ENCODE measurements at places on chromosomes 5 and 9.
A peak's percentile ranks its signal among the peaks of the same experiment; 100 is the strongest.

- DNase-seq, result no peak
These were observed 21.2 kb downstream of the RASEF start for GRCh38 chr9:83041771-83042170.

DNA sequence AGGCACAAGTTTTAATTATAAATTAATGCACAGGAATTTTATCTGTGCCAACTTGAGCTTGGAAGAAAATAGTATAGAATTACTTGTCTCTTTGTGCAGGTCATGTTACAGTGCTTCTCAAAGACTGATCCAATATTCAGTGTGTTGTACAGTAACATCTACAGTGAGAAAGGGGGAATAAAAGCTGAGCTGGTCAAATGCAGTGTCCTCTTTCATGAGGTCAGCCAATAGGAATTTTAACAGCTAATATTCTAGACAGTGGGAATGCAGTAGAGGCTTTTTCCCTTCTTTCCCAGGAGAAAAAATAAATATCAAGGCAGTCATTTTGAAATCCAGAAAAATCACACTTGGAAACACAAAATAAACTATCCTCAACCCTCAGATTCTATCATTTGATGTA lies 95.7 kb upstream of the ITGA1 start:
- no peak for DNase-seq

GRCh38 chr5:132257131-132258101 lies at the start of gene PDLIM4:
Gene PDLIM4 (plus strand): TSS chr5:132257696. CDS start chr5:132257735, 39 bp downstream.
- no peak for DNase-seq

GRCh38 chr5:58737671-58738070 lies 154.8 kb downstream of the RAB3C start:
- DNase-seq, result no peak

DNA sequence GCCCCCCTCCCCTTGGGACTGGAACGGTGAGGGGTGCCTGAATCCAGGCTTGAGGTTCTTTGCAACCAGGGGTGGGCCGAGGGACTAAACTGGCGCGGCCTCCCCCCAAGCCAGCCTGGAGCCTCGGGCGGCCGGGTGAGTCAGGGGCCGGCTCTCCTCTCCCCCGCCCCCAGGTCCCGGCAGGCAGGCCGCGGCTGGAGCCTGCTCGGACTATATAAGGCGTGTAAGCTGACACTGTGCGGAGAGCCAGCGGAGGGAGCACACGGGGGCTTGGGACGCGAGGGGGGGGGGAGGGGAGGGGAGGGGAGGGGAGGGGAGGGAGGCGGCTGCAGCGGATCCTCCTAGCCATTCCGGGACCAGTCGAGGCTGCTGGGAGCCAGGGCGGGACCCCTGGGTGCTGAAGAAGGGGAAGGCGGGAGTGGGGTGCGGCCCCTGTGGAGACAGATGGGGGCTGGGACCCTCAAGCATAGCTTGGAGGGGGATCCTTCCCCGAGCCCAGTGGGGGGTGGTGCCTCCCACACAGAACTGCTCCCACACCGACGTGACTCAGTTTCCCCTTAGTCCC lies 595 bp downstream of the PDLIM7 start:
- no peak for DNase-seq

DNA sequence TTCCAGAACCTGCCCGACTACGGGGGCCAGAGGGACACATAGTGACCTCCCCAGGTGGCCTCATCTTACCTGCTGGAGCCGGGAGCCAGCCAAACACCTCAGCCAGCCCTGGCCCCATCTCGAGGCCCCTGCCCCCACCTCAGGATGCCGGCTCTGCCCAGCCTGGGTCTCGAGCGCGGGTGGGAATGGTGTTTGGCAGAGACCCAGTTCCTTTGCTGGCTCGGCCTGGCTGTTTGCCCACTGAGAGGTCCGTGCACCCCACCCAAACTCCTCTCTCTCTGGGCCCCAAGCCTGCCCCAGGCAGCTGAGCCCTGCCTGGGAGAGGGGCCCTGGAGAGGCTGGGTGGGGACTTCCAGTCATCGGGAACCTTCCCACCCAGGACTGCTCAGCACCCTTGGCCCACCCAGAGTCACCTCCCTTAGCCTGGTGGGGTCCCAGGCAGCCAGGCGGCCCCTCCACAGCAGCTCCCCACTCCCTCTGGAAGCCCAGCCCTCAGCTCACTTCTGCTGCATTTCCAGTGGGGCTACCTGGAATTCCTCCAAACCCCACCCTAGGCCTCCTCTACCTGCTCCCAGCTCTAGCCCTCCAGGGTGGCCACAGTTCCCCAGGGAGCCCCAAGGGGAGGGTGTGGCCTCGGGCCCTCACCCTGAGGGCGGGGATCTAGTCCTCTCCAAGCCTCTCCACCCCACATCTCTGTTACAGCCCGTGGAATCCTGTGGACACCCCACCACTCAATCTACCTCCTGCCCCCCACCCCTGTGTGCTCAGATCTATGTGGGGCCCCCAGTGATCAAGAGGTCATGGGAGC lies 42.4 kb upstream of the UBAC1 start:
- no peak for DNase-seq

DNA sequence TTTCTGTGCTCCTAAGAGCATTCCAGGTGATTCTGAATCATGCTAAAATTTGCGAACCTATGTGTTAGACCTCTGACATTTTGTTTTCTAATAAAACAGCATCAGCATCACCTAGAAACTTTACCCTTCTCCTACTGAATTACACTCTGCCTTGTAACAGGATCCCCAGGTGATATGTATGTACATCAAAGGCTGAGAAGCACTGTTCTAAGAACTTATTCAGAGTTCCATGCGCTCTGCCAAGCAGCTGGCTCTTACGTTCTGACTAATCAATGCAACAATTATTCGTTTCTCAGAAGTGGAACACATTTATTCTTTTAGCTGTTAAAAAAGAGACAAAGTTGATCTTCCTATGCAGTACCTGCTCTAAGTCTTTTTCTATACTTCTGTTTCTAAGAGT lies 228.6 kb downstream of the SLF1 start:
- no peak for DNase-seq

DNA sequence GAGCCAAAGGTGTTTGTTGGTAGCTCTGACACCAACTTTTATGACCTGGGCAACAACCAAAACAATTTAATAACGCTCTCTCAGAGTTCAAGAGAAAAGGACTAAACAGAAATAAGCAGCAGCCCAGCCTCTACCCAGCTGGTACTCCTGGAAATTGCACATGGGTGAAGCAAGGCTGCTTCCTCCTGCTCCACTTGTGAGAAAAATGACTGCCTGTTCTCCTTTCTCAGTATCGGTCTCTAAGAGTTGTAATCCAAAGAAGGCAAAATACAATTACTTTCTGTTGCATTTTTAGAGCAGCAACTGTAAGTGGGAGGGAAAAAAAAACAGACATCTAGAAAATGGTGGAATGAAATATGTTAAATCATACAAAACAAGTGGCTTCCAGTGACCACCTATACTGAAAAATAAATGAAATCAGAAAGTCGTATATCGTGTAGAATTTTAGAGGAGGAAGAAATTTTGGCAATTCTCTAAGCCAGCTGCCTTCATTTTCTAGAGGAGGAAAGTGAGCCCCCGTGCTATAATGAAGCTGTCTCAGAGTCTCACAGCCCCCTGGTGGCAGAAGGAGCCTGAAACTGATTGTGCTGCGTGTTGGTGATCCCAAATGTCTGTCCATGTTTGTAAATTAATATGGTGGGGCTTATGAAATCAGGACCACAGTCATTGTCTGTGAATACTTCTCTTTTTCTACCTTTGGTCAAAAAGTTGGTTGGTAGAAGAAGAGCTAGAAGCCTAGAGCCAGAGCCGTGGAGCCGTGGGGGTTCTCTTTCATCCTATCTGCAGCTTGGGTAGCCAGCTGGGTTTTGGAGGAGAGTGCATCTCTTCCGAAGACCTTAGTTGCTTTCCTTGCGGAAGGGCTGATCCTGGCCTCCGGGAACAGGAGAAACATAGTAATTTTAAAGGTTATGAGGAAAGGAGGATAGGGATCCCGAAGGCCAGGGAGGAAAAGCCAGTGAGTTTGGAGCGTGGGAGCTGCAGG lies 139.9 kb downstream of the PIP5K1B start:
- peak; percentile 44 for DNase-seq

- no peak for DNase-seq
These were observed 522.9 kb upstream of the DAB2 start for GRCh38 chr5:39947657-39948056.

GRCh38 chr5:96957254-96958049 lies 21.6 kb downstream of the LNPEP start:
- no peak for DNase-seq

DNA sequence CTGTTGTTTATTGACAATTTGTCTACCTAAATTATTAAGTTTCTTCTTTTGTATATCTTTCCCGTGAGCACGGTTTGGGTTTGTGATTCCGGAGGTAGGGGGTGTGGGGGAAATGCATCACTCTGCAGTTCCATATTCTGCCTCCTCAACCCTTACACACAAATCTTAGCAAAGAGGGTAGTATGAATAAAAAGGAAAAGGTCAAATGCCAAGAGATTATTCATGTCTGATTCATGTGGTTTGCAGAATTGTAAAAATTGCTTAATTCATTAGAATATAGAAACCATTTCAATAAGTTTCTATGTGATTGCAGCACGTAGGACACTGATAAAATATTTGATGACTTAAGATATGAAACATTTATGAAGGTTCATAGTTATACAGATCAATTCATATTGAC lies 601.9 kb downstream of the SEMA5A start:
- no peak for DNase-seq

GRCh38 chr5:106459541-106459940 lies 1211.2 kb downstream of the EFNA5 start:
- DNase-seq, result no peak

GRCh38 chr5:43171451-43171850 lies 20.6 kb upstream of the NIM1K start:
- no peak for DNase-seq

- DNase-seq, result no peak
These were observed 5.3 kb upstream of the TJP2 start for GRCh38 chr9:69168709-69169217.

DNA sequence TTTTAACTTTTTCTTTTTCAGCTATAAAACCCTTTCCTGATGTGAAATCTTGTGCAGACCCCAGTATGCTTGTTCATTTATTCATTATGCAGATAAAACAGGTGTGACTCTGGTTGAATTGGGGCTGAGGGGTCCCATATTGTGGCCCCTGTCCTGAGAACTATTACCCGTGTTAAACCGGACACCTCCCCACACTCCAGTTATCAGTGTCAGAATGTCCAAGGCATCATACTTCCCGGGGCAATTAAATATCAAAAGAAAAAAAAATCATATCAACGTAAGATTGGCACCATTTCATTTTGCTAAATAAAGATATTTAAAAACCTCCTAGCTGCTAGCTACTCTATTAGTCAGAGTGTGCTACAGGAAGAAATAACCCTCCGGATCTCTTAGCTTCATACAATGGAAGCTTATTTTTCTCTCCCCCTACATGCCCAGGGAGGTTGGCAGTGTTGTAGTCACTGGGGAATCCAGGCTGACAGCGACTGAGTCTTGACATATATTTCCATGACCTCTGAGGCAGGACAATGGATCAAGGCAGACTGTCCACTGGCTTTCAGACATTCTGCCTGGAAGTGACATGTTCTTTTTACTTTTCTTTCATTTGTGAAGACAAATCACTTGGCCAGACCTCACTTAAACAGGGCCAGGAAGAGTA lies 170.0 kb downstream of the SEC61B start:
- no peak for DNase-seq

Measured in memory B cell (primary cell).